ENCODE measurements at places on chromosomes 2 and 18.
A peak's percentile ranks its signal among the peaks of the same experiment; 100 is the strongest.

GRCh38 chr18:8889489-8889888 lies 184.1 kb downstream of the MTCL1 start:
- DNase-seq: no peak

GRCh38 chr2:20595439-20596192 lies 55.3 kb downstream of the HS1BP3 start:
- DNase-seq: peak; percentile 54

DNA sequence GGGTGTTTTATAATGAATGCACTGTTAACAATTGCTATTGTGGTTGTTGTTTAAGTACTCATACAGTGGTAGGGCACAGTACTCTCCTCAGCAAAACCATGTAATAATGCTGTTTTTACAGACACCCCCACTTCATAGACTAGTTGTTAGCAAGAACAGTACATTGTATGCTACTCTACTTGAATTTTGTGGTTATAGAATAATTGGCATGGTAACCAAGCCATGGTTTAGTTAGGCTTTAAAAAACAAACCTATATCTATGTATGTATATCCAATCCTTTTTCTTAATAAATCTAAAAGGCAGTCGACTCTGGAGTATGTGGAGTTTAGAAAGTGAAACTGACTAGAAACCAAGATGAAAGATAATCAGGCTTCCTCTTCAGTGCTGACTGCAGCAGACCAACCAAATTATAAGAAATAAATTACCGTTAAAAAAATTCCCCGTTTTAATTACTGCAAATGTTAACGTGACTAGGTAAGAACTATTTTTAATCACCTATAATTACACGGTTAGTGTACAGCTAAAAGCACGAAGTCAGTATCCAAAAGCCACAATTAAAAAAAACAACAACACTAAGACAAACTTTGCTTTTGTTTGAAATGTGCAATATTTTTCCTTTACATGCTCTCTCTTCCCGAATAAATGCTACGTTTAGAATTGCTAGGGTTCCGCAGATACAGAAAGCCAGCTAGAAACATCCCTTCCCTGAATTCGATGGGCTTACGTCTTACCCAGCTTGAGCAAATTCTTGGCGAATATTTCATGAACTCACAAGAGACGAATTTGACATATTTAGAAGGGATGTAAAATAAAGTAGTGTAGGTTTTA lies 113.3 kb upstream of the SERTAD2 start:
- DNase-seq: peak; percentile 49

GRCh38 chr2:200845194-200845593 lies 19.3 kb downstream of the CLK1 start:
- DNase-seq: no peak

DNA sequence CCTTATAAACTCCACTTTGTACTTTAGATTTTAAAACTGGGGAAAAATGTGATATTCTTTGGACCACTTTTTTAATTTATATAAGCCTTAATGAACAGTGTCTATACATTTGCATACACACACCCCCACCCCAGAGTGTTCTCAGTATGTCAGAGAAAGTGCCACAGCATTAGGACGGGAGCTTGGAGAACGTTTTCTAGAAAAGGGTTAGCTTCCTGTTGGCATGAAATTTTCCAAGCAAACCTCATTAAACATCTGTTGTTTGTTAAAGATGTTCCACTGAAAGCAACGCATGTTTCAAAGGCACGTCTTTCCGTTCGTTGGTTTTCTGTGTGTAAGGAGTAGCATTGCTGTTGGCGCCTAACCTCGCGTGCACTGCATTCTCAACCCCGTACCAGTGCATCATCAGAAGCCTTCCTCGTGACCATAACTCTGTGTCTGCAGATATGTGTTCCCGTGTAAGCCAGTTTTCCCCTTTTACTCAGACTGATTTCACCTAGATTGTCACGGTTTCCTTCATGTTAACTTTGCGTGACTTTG lies 228.5 kb downstream of the ALPK2 start:
- peak; percentile 60 for DNase-seq

- DNase-seq: no peak
Observed at GRCh38 chr2:120829633-120830025, 94.0 kb downstream of the GLI2 start.

- no peak for DNase-seq
Observed at GRCh38 chr18:37628470-37629220, 63.0 kb upstream of the CELF4 start.

GRCh38 chr2:213017404-213017803 lies 134.0 kb downstream of the IKZF2 start:
- DNase-seq: no peak

- peak; percentile 11 for DNase-seq
Observed at GRCh38 chr2:100470898-100471514, 724 bp downstream of the NMS start.
